Left colon (tissue), 2 donors: ENCODE measurements at places on chromosomes 11 and 22. TPM values are rescaled to one million over a fixed set of nuclear protein-coding genes. Genes with fewer than 3 reads are reported as not detected.

- no peak for DNase-seq
These were observed 32.4 kb downstream of the SCUBE1 start for GRCh38 chr22:43310798-43311197.

DNA sequence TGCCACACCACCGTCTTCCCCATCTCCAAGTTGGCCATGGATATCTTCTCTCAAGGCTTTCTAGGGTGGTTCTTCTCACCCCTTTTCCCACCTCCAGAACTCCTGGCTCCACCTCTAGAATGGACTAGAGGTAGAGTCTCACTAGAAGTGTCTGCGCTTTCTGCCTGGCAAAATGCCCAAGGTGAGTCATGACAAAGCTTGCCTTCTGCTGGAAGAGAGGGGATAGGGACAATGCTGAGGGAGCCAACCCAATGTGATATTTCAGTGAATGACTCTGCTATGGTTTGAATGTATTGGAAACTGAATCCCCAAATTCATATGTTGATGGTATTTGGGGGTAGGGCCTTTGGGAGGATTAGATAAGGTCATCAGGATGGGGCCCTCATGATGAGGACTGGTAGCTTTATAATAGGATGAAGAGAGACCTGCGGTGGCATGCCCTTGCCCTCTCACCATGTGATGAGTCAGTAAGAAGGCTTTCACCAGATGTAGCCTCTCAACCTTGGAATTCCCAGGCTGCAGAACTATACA is 4.1 kb upstream of the CD82 start:
- no peak for DNase-seq

- no peak for DNase-seq
These were observed 36.1 kb upstream of the OR10G7 start for GRCh38 chr11:124077266-124077665.

- no peak for DNase-seq
These were observed 1.4 kb downstream of the ADM start for GRCh38 chr11:10305964-10306918.

DNA sequence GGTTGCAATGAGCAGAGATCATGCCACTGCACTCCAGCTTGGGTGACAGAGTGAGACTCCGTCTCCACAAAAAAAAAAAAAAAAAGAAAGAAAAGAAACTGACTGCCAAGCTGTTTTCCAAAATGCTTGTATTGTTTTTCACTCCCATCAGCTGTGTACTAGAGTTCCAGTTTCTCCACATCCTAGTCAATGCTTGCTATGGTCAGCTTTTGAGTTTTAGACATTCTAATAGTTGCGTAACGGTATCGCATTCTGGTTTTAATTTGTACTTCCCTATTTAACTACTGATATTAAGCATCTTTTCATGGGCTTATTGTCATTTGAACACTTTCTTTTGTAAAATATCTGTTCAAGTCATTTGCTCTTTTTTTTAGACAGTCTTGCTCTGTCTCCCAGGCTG is 55.7 kb downstream of the TSPAN18 start:
- no peak for DNase-seq

DNA sequence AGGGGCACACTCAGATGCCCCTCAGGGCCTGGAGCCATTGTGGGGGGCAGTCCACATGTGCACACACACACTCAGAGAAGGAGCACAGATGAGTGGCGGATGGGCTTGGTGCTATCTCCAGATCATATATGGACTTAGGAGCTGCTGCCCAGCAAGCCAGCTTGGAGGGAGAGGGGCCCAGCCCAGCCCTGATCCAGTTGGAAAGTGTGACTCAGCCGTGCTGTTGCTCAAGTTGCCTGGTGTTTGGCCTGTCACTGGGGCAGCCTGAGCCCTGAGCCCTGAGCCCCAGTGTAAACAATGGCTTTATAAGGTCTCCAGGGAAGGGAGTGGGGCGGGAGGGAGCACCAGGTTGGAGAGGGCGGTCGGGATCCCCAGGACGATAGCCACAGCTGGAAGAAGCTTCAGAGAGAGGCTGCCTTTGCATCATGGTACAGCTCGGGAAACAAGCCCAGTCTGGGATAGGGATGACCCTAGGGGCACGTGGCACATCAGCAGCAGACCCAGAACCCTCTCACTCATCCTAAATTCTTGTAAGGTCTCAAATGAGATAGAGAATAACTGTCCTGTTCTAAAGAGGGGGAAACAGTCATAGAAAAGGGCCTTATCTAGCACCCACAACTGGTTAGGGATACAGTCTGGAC is 4.8 kb downstream of the SELENOM start:
- peak; percentile 61 for DNase-seq

GRCh38 chr11:13169709-13170108 is 107.9 kb upstream of the BMAL1 start:
- DNase-seq: no peak

GRCh38 chr11:116548256-116548655 is 224.5 kb downstream of the BUD13 start:
- no peak for DNase-seq

DNA sequence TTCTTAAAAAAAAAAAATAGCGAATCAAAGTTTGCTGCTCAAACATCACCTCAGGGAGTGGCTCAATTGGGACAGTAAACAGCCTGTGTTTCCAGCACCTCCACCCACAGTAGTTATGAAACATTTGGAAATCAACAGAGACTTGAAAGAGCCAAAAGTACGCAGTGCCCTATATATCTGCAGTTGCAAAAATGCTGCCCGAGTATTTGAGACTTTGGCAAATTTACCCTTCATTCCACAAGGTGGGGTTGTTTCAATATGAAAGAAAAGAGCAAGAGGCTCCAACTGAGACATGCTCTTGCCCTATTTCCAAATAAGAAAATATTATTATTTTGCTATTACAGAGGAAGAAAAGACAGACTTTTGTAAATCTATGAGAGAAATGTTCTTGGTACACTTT is 851.1 kb upstream of the RAG2 start:
- DNase-seq: no peak

GRCh38 chr11:46290598-46291309 is 13.3 kb downstream of the CREB3L1 start:
- peak; percentile 87 for DNase-seq

DNA sequence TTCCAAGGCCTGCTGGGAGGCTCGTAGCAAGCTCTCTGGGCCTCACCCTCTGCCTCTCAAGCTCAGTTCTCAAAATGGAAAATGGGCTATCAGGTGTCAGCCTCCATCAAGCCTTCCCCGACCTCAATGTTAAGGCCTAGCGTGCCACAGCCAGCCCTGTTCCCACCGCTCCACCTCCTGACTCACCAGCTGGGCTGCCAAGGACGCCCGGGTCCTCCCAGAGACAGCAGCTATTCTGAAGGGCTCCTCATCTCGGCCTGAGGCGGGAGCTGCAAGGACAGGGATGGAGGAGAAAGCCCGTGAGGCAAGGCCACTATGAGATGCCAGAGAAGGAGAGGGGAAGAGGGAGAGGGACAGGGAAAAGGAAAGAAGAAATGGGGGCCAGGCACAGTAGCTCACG is 19.9 kb downstream of the ARAP1 start:
- no peak for DNase-seq

DNA sequence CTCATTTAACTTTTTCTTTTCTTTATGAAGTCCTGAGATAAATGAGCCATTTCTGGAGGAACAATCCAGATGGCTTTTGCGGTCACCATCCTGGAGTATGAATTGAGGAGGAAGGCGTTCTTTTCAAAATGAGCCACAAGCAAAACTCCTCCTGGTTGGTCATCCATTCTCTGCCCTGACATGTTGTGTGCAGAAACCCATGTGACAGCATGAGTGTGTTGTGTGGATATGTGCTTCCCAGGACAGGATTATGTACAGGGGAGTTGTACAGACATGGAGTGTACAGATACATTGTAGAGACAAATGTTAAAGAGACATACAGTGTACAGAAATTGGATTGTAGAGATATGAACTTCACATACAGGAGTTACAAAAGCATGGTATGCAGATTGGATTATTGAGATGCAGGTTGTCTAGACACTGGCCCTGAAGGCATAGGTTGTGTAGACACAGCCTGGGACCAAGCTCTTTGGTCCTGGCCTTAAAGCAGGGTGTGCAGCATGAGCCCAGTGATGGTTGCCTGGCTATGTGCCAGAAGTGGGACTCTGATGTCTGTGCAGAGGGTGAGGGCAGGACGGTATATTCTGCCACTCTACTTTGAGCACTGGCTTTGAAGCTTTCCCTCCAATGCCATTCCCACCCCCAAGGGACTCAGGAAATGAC is 178.5 kb upstream of the ZBED5 start:
- no peak for DNase-seq

DNA sequence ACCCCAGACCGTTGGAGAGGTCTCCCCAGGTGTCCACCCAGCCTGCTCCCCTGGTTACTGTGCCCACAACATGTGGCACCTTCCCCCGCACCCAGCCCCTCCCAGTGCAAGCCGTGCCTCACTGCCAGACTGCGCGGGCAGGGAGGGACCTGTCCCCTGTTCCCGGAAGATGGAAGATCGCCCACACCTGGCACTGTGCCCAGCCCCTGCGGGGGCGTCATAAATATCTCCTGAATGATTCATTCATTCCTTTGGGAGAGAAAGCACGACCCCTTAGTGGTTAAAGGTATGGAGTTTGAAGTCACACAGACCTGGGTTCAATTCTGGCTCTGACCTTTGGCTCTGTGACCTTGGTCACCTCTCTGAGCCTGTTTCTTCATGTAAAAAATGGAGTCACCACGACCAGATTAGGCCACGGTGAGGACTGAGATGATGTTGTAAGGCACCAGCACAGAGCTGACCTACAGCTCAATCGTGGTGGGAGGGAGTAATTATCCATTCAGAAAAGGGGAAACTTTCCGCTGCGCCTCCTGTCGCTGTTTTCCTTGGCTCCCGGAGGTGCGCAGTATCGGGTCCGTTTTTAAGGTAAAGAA is 497 bp upstream of the SYT12 start:
- DNase-seq: peak; percentile 52

GRCh38 chr11:8697054-8697453 is 14.5 kb downstream of the RPL27A start:
- DNase-seq: no peak

GRCh38 chr11:82927264-82927880 is 25.8 kb downstream of the DDIAS start:
- DNase-seq: no peak

GRCh38 chr11:90355200-90355599 is 132.4 kb upstream of the CHORDC1 start:
- DNase-seq: no peak

DNA sequence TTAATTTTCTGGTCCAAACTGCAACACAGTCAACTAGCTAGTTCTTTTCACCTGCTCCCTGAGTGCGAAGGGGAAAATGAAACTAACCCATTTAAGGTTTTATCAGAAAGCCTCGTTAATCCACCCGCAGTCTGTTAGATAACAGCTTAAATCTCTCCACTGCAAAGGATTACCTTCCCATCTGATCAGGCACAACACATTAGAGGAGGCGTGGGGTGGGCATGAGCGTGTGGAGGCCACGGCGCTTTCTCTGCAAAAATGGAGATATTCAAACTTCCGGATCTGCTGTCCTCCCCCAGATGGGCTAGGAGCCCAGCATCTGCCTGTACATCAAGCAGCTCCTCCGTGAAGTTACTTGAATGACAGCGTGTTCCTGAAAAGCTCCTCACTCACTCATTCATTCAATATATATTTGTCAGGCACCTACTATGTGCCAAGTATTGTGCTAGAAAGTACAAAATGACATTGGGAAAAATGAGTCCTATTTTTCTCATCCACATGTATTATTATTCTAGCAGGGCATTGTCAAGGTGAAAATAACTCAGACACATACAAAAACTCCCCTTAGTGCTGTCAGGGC is 13.5 kb upstream of the ANKK1 start:
- DNase-seq: no peak

Gene IGLL5
- total RNA-seq: 5.5 TPM

Gene CYTH4
- 10.4 TPM for total RNA-seq

Gene CD3D
- total RNA-seq: 8.0 TPM

Gene CAVIN3
- 4.6 TPM for total RNA-seq

Gene PHETA2
- total RNA-seq: 13.9 TPM

Gene UPK3A
- total RNA-seq: 0.34 TPM

Gene MAPK12
- 3.0 TPM for total RNA-seq

Gene SCT
- not detected for total RNA-seq

Gene TMEM25
- 9.3 TPM for total RNA-seq
